Stimulated activated CD8-positive, alpha-beta memory T cell treated with anti-CD3 and anti-CD28 coated beads, Interleukin-2, amount 100 ng/mL, for 1 hour (primary cell): ENCODE measurements at places on chromosomes 12 and 14.

GRCh38 chr12:111033281-111034082 lies 113.1 kb upstream of the MYL2 start:
- no peak for DNase-seq

DNA sequence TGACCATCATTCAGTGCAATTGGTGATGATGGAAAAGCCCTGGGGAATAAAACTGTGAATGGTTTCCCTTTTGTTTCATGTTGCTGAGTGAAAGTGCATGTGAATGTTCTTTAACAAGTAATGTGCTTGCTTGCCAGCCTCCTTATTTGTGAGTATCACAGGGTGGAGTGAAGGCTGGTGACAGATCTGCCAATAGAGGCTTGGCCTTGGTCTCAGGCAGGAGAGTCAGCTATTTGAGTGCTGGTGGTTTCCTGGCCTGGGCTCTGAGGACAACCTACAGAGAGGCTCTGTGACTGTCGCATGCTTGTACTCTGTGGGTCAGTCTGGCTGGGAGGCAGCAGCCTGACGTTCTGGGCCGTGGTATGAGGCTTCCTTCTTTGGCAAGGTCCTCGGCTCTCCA lies 20.7 kb downstream of the KRT85 start:
- DNase-seq = no peak

DNA sequence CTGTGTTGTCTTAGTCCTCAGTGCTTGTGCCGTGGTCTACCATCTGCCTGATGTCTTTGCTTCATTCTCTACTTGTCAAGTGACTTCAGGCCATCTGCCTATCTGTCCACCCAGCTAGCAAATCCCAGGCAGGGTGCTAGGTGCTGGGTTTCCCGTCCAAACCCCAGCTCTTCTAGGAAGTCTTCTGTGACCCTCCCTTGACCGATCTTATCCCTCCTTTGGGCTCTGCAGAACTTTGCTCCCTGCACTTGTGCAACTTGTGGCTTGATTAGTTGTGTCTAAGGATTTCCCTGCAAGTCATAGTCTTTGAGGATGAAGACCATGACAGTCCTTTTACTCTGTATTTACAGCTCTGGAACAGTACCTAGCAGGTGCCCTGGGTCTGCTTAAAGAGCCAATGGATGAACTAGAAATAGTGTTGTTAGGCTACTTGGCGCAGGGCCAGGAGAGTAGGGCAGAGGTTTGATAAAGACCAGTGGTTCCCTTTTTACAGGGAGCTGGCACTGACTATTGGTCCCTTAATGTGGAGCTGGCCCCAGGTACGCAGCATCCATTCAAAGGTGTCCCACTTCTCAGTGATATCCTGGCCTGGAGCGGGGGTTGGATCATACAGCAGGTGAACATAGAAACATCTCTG lies 60.1 kb downstream of the ADCK1 start:
- no peak for DNase-seq

- no peak for DNase-seq
These were observed 9.8 kb upstream of the EXD2 start for GRCh38 chr14:69181491-69181890.

- no peak for DNase-seq
These were observed 202.0 kb downstream of the TMEM132C start for GRCh38 chr12:128468926-128469325.

- no peak for DNase-seq
These were observed 295.3 kb upstream of the SOX5 start for GRCh38 chr12:24244801-24245200.

DNA sequence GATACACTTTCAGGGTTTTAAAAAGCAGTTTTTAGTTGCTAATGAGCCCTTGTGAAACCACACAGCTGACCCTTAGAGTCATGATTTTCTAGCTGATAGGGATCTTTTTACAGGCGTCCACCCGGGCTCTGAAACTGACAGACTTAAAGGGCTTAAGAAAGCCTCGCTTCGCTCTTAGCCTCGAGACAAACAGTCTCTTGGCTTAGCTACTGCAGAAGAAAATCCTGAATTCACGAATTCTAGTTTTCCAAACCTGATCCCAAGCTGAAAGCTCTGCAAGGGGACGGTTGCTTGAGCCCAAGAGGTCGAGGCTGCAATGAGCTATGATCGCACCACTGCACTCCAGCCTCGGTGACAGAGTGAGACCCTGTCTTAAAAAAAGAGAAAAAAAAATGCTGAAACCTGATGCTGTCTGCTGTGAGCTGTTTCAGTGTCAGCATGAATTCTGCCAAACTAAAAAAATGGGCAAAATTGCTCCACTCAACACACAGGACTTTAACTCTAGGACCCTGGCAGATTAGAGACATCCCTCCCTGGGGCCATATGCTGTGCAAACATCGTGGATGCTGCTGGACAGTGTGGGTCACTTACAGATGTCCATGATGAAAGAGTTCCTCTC lies 3.1 kb upstream of the HPD start:
- no peak for DNase-seq

DNA sequence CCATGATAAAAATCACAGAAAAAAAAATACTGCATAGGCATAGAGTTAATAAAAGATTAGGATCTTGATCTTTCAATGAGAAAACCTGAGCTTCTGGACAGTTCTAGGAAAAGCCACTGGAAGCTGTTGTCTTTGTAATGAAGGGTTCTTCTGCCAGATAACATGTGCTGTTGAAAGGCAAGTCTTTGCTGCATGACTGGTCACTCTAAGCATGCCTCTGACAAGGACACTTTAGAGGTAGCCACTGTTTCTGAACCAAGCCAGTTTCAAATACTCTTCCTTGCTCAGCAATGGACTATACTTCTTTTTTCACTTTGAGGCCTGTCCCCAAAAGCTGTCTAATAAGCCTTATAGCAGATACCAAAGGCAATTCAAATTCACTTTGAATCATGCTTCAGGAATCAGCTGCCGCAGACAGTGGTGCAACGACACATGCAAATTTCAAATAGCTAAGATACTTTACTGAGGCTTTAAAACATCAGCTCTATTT lies 70.2 kb downstream of the BTG1 start:
- DNase-seq = no peak

DNA sequence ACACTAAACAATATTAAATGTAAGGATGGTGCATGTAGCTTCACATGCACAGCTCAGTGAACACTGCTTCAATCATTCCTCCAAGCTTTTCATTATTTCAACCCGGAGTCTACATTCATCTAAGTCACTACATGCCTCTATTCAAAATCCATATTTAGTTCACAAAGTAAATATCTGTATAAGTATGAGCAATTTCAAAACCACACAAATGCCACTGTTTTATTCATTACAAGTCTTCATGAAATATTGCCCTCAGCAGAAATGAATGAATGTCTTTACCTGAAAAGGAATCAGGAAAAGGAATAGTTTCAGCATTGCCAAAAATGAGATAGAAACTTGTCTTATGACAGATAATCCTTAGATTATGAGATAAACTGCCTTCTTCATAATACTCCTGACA lies 149.4 kb downstream of the SLC38A4 start:
- DNase-seq = no peak

- DNase-seq = no peak
These were observed 209.6 kb downstream of the CRADD start for GRCh38 chr12:93886533-93887511.

- no peak for DNase-seq
These were observed 257.9 kb upstream of the FOXN3 start for GRCh38 chr14:89674936-89675335.

GRCh38 chr12:27284021-27284420 lies 39.9 kb downstream of the STK38L start:
- DNase-seq = no peak

DNA sequence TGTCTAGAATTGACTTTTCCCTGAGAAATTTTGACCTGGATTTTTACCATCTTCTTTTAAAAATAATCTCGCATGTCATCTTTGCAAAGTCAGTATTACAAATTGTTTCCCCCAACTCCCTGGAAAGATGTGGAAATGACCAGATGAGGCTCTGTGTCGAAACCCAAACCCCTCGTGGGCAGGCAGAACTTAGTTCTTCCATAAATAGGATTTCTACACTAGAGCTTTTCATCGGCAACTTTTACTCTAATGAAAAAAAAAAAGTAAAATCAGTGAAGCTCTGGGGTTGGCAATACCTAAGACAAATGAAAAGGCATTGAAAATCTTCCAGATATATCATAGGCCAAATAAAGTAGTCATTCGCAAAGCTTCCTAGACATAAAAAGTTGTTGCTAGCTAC lies 17.0 kb downstream of the SSPN start:
- no peak for DNase-seq
